ENCODE measurements at places on chromosomes 13 and 19.

DNA sequence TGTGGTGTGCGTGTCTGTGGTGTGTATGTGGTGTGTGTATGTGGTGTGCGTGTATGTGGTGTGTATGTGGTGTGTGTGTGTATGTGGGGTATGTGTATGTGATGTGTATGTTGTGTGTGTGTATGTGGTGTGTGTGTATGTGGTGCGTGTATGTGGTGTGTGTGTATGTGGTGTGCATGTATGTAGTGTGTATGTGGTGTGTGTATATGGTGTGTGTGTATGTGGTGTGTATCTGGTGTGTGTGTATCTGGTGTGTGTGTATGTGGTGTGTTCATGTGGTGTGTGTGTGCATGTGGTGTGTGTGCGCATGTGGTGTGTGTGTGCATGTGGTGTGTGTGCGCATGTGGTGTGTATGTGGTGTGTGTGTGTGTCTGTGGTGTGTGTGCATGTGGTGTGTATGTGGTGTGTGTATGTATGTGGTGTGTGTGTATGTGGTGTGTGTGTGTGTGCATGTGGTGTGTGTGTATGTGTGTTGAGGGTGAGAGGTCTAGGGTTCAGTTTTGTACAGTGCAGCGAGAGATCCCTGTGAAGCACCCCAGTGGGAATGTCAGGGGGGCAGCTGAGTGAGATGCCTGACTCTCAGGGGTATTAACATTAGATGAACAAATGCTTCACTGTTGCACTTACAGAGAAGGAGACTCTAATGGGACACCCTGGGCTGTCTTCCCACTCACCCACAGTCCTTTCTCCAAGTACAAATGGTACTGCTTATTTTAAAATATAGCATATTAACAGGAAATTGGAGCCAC, 61.3 kb upstream of the MEDAG start:
- DNase-seq, result no peak

DNA sequence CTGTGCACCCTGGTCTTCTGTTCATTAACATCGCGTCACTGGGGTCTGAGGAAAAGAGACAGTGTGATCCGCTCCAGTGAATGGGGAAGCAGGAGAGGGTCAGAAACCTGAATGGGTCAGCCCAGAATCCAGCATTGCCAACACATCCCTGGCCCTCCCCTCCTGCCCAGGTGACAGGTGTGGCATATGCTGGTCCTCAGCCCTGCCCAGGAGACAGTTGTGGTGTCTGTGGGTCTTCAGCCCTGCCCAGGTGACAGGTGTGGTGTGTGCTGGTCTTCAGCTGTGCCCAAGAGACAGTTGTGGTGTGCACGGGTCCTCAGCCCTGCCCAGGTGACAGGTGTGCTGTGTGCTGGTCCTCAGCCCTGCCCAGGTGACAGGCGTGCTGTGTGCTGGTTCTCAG, 8.0 kb downstream of the TFDP1 start:
- no peak for DNase-seq

GRCh38 chr19:5520501-5520900, 47.3 kb downstream of the TINCR start:
- DNase-seq, result no peak

GRCh38 chr13:44542361-44542760, 33.8 kb downstream of the TSC22D1 start:
- DNase-seq, result no peak

- DNase-seq, result no peak
Measured at GRCh38 chr19:35085947-35086346, 29.7 kb upstream of the FXYD3 start.

DNA sequence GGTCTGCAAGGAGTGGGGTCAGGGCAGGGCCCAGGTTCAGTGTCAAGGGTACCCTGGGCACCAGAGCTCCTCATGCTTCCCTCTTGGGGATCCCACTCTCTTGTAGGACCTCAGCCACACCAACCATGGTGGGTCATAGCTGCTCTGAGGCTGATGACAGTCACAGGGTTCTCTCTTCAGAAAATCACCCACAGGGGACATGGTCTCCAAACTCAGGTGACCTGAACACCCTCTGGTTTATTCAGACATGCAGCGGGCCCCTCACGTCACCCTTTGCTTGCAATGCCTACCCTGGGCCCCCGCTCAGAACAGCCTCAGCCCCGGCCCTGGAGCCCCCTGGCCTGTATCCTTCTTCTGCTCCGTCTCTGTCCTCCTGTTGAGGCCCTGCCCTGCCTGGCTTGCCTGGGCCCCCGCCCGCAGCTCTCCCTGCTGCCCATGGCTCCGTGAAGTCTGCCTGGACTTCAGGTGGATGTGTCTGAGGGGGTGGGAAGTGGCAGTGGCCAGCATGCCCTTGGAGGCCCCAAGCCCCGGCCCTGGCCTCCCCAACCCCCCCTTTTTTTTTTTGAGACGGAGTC, 20.4 kb downstream of the CHERP start:
- DNase-seq, result no peak

- DNase-seq, result no peak
Measured at GRCh38 chr19:35704218-35704617, at the start of gene ZBTB32. TSS of gene ZBTB32 (plus strand) at chr19:35704558. CDS start at chr19:35714627, 10,069 bp downstream.

DNA sequence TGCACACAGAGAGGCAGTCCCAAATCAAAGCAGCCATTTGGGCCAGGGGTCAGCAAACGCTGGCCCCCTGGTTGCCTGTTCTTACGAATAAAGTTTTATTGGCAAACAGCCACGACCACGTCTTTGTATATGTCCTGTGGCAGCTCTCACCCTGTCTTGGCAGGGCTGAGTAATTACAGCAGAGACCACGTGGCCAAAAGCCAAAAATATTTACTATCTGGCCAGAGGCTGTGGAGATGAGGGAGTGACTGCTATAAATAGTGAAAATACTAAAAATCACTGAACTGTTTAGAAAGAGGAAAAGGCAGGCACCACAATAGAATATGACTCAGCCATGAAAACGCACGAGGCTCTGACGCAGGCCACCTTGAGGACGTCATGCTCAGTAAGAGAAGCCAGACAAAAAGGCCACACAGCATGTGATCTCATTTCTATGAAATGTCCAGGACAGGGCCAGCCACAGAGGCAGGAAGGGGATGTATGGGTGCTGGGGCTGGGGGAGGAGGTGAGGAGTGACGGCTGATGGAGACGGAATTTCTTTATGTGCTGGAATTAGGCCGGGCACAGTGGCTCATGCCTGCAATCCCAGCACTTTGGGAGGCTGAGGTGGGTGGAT, 29.4 kb downstream of the SMIM24 start:
- DNase-seq, result no peak

GRCh38 chr19:6802336-6803035, 30.0 kb downstream of the VAV1 start:
- no peak for DNase-seq

- no peak for DNase-seq
Measured at GRCh38 chr19:14072535-14073260, at the start of gene MISP3. TSS of gene MISP3 (plus strand) at chr19:14072786. CDS start at chr19:14073310, 524 bp downstream.

DNA sequence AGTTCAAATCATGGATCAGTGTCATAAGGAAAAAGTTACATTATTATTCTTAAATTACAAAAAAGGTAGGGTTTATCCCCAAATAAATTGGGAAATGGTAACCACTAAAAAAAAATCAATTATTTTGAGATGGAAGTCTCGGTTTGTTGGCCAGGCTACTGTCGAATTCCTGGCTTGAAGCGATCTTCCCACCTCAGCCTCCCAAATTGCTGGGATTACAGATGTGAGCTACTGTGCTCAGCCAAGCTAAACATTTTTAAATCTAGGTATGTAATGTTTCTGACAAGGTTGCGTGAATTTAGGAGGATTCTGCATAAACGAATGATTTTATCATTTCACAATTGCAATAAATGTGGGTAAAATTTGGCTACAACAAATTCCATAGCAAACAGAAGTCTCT, 2.0 kb downstream of the NAA16 start:
- DNase-seq, result no peak

- DNase-seq, result no peak
Measured at GRCh38 chr13:76636829-76637228, 249.4 kb downstream of the KCTD12 start.

DNA sequence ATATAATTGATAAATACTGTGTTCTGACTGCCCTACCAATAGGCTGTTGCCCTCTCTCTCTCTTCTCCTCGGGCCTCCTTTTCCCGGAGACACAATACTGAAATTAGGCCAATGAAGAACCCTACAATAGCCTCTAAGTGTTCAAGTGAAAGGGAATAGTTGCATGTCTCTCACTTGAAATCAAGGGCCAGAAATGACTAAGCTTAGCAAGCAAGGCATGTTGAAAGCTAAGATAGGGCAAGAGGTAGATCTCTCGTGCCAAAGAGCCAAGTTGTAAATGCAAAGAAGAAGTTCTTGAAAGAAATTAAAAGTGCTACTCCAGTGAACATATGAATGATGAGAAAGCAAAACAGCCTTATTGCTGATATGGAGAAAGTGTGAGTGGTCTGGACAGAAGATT, 13.3 kb downstream of the KATNAL1 start:
- no peak for DNase-seq

DNA sequence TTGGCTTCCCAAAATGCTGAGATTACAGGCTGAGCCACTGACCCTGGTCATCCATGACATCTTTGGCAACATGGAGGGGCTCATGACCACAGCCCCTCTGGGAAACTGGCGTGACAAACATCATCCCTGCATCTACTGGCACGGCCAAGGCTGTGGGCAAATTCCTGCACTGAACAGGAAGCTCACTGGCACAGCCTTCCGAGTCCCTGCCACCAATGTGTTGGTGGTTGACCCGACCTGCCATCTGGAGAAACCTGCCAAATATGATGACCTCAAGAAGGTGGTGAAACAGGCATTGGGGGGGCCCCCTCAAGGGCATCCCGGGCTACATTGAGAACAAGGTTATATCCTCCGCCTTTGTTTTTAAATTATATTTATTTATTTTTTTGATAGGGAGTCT, 8.9 kb upstream of the ACP5 start:
- DNase-seq, result no peak

DNA sequence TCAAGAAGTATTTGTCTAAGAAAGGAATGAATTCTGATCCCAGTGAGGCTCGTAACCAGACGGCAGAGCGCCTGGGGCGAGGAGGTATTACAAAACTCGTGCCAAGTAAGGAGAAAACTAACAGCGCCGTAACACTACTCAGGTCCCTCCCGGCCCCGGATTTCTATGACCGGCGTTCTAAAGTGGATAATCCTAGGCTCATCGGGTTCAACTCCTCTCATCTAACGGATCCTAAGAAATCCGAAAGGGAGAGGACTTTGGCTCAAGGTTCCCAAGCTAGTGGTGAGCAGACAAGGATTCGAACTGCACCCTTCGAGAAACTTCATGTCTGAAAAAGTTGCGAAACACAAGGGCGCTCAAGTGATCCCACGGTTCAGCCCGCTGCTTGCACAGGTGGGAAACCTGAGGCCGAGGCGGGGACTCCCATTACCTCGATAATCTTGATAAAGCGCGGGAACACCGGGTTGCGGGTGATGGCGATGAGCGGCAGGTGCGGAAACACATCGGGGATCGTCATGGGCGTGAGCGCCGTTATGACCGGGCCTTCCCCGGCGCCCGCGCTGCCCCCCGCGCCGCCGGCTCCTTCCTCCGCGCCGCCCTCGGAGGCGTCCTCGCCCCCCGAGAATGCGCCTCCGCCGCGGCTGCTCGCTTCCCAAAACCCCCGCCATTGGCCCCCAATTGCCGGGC, 529 bp downstream of the LONP1 start:
- peak; percentile 64 for DNase-seq

GRCh38 chr13:113636266-113636963, 21.6 kb downstream of the ATP4B start:
- no peak for DNase-seq

GRCh38 chr13:74778946-74779345, 644.7 kb upstream of the KLF12 start:
- DNase-seq, result no peak

- peak; percentile 80 for DNase-seq
Measured at GRCh38 chr19:49727217-49728030, 35.7 kb downstream of the TSKS start.

DNA sequence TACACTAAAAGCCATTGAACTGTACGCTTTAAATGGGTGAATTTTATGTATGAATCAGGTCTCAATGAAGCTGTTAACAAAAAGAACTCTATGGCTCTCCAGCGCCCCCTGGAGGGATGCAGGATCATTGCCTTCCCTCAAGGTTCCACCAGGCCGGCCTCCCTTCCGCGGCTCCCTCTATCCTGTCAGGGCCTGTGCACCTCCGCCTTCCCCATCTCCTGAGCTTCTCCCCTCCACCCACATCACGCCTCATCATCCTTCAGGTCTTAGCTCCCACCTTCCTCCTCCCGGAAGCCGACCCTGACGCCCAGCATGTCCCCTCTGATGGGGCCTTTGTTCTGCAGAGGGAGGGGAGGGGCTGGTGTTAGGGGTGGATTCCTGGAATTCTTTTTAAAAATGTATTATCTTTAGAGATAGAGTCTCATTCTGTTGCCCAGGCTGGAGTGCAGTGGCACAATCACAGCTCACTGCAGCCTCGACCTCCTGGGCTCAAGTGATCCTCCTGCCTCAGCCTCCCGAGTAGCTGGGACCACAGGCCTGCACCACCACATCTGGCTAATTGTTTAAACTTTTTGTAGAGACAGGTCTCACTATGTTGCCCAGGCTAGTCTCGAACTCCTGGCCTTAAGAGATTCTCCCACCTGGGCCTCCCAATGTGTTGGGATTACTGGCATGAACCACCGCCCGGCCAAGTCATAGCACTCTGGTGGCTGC, 27.7 kb downstream of the MEIS3 start:
- peak; percentile 91 for DNase-seq

DNA sequence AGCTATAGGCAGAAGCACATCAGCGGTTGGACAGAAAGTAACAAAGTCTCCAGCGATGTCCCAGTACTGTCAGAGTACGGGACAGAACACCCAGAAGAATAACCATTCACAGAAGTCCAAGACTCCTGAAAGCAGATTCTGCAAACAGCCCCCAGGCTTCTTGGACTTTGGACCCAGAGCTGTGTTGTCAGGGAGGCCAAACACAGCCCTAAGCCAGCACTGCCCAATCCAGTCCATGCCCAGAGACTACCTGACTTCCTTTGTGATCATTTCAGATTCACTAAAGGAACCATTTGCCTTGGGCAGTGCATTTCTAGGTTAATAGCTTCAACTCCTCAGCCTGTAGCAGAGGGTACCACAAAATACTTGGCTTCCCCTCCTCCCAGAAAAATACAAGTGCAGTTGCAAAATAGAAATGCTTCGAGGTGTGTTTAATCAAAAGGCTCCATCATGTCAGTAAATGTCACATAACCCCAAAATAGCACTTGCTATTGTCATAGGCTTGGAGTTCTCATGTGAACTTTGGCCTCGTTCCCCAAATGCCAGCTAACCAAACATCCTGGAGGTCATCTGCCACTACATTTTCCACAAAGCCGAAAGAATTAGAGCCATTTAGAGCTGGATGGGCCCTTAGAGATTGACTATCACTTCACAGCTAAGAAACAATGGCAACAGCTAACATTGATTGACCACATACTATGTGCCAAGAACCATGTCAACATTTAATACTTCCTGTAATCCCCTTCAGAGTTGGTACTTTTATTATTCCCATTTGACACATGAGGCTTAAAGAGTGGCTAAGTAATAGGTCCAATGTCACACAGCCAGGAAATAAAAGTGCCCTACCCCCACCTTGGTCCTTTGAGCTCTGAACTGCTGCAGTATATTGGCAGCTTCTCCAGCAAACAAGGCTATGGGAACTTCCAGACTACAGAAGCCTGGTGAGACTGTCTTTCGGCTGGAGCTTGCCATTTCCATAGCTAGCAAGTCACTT, 329.9 kb downstream of the FOXO1 start:
- no peak for DNase-seq

GRCh38 chr13:109156181-109156935, 526.9 kb downstream of the MYO16 start:
- DNase-seq, result no peak

- peak; percentile 34 for DNase-seq
Measured at GRCh38 chr19:45087531-45087930, 5.4 kb upstream of the PPP1R37 start.
